Activated T-cell treated with anti-CD3 and anti-CD28 coated beads, Interleukin-2, amount 50 U/mL, for 48 hours (primary cell): ENCODE measurements at places on chromosomes 1 and 21.

- no peak for DNase-seq
These were observed 17.2 kb upstream of the PHLDA3 start for GRCh38 chr1:201486187-201486586.

GRCh38 chr1:16882986-16883385 is 12.8 kb upstream of the RNU1-2 start:
- no peak for DNase-seq

DNA sequence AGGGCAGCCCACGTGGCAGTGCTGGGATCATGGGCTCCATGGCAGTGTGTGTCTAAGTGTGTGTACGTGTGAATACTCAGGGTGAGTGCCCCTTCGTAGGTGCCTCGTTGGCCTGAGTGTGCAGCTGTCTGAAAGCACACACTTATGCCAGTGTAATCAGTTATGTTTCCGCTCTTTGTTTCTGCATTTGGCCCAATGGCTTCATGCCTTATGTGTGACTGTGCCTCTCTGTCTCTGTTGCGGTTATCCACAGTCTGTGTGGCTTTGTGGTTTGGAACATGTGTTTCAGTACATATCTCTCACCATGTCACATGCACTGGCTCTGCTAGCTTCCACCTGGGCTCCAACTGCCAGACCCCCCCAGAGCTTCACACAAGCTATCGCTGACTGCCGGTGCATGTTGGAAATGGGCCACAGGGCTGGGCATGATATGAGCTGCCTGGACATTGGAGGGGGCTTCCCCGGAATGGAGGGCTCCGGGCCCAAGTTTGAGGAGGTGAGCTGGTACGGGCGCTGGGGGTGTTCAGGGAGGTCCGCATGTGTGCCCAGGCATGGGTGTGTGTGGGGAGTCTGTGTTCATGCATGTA is 70.3 kb upstream of the TINAGL1 start:
- DNase-seq = peak; percentile 52

DNA sequence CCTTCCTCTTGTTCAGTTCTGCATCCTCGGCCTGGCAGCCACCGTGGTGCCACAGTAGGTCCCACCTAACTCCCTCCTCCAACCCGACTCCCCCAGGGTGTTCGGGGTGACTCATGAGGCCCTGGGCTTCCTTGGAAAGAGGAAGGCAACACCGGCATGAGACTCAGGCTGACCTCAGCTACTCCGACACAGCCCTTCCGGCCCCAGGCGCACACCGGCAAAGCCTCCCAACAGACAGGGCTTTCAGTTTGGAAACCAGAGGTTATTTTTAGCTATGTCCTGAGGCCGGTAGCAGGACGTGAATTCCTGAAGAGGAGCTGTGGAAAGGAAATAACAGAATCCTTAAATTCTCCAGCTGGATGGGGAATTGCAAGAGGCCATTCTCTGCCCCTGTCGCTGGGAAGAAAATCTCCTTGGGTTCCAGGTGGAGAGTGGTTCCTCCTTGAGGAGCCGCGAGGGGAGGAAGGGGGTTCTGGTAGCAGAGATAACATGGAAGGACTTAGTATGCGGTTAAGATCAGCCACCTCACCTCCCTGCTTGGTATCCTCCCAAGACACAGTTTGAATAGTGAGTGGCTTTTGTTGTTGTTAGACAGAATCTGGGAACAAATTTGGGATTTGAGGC is 24.4 kb downstream of the PLXNA2 start:
- no peak for DNase-seq

- DNase-seq = peak; percentile 46
These were observed 1.9 kb downstream of the CSMD2 start for GRCh38 chr1:34162852-34163766.

GRCh38 chr1:206923009-206923960 is 1.5 kb upstream of the FCMR start:
- peak; percentile 73 for DNase-seq

DNA sequence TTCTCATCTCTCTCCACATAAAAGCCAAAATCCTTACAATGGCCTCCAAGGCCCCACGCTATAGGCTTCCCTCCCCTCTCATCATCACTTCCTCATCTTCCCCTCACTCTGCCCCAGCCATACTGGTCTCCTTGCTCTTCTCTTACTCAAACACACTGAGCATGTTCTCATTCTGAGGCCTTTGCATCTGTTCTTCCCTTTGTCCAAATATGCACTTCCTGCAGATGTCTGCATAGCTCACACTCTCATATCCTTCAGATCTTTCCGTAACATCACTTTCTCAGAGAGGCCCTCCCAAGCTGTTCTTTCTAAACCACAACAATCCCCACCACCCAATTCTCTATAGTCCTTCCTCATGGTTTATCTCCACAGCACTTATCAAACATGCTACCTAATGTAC is 284.1 kb downstream of the HHIPL2 start:
- no peak for DNase-seq

- no peak for DNase-seq
These were observed 497.9 kb upstream of the NEGR1 start for GRCh38 chr1:72780212-72780611.

DNA sequence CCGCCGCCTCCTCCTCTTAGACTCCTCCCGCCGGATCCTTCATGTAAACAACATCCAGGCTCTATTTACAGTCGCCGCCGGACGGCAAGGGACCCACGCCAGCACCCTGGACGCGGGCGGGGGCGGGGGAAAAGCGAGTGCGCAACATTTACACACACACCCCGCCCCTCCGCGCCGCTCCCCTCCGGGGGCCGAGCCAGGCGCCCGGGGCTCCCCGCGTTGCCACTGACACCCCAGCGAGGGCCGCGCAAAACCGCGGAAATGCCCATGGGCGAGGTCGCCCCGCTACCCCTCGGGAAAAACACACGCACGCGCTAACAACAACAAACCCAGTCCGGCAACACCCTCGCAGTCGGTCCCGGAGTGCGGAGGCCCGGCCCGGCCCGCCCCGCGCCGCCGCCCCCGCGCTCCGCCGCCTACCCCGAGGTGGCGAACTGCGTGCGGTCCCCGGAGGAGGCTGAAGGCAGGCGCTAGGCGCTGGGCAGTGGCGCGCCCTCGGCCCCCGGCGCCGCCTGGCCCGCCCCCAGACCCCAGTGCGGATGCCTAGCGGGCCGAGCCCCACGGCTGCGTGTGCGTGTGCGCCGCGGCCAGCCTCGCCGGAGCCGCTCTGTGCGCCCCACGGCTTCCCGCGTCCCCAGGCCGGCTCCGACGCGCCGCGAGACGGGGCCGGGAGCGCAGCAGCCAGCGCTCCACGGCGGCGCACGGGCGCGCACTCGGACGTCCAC is 81.1 kb upstream of the AK4 start:
- DNase-seq = peak; percentile 80

- DNase-seq = no peak
These were observed 6.8 kb upstream of the CNIH3 start for GRCh38 chr1:224609333-224609732.

- DNase-seq = no peak
These were observed 13.9 kb downstream of the PLA2G2F start for GRCh38 chr1:20153000-20153418.

- no peak for DNase-seq
These were observed 83.8 kb downstream of the TMEM53 start for GRCh38 chr1:44590475-44590874.

DNA sequence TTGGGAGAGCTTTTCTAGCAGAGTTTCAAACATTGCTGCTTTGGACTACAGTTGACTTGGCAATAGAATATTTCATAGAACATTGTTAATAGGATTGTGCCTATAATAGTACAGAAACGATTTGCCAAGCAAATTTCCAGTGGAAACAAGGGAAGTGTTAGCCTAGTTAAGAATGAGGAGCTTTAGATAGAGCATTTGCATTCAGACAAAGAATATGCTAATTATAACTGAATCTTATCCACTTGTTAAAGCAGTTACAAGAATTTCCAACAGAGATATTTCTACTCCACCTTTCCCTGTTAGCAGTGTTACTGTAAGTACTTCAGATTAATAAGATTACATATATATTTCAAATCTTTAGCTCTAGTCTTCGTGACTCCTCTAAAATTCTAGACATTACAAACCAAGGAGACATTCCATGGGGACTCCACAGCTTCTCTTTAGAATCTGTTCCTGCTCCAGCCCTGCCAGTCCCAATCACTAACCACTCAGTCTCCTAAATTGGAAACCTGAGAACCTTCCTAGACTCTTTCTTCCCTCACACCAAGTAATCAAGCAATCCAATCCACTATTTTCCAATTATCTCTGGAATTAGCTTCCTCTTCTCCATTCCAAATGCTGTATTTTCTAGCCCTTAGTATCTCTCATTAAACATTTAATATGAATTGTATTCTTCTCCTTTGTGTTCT is 141.8 kb upstream of the PBX1 start:
- DNase-seq = no peak

- DNase-seq = no peak
These were observed 28.1 kb upstream of the ZYG11A start for GRCh38 chr1:52814465-52814864.

DNA sequence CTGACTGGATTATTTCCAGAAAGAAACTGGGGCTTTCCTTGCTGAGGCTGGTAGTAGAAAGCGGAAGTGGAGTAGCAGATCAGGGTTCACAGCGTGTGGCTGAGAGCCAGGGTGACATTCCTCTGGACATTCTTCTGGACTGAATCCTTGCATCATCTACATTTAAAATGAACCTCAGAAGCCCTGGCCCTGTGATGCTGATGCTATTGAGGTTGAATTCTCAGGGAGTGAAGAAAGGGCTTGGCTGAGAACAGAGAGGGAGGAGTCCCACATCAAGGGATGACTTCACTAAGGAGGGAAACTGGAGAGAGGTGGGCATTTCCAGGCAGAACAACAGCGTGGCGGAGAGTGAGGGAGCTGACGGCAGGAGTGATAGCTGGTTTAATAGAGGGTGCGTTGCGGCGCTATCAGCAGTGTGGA is 102.3 kb upstream of the LMO4 start:
- no peak for DNase-seq

DNA sequence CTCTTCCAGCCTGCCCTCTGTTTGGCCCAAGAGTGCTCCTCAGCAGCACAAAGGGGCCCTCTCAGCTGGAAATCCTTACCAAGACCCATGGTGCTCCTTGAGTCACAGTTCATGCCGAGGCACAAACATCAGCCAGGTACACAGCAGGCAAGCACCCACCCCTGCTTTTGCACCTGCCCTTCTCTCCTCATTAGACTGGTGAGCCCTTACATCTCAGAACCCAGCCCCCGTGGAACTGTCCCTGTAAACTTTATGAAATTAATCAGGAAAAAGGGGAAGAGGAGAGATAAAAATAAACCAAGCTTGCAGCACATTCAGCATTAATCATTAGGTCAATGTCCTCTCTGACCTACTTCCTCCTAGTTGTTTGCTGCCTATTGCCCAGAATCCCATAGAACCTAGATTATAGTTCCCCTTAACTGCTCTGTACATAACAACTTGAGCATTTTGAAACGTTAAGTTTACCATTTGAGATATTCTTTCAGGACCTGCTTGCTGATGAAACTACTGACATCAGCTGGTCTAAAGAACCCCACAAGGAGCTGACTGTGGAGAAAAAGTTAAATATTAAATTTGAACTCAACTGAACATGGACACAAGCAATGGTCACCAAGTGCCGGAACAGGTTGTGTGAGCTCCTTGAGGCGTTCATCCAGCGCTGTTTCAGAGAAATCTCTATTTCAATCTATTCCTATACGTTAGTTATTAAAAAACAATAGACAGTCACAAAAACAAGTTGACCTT is 738.4 kb downstream of the MATN1 start:
- DNase-seq = no peak

DNA sequence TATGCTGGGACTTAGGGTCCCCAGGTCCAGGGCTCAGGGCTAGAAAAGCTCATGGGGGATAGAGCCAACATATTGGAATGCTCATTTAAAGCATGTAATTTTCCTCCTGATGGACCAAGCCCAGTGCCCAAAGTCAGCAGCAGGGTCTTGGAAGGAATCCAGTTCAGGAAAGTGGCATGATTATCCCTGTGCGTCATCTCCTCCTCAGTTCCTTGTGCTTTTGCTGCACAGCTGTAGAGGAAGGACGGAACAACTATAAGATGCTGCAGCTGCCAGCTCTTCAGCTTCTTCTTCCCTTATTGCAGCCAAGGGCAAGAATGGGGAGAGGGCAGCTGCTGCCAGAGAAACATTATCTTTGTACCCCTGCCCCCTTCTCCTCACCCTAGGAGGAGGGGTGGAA is 58.4 kb downstream of the OVGP1 start:
- no peak for DNase-seq

DNA sequence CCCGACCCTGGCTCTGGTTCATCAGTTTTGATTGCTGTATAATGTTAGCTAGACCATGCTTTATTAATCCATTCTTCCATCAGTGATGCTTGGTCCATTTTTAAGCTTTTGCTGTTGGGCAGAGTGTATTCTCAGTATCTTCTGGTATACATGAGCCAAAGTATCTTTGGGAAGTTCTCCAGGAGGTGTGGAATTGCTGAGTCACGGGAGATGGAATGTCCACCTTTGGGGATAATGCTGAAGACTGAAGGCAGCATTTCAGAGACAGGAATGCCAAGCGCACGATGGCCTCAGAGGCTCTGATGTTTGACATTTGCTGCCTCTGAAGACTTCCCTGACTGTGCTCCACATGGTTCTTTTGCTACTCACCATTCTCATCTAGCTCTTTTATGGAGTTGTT is 266.3 kb upstream of the KAZN start:
- no peak for DNase-seq

- DNase-seq = no peak
These were observed 473.8 kb upstream of the PKN2 start for GRCh38 chr1:88210103-88210787.

DNA sequence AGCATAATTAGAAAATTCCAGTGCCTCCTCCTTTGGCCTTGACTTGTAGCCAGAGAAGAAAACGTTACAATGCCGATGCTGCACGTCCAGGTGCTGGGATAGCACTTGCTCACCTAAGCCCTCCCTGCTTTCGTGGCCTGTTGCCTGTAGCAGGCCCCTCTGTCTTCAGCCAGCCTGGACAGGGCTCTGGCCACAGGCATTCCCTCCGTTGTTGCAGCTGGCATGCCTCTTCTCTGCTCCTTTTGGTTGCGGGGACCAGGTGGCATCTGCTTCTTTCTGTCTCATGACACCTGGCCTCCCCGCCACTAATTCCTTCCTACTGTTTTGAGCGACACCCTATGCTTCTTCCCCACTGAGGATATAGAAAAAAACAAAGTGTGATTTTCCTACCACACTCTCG is 54.6 kb upstream of the MORC3 start:
- DNase-seq = no peak

DNA sequence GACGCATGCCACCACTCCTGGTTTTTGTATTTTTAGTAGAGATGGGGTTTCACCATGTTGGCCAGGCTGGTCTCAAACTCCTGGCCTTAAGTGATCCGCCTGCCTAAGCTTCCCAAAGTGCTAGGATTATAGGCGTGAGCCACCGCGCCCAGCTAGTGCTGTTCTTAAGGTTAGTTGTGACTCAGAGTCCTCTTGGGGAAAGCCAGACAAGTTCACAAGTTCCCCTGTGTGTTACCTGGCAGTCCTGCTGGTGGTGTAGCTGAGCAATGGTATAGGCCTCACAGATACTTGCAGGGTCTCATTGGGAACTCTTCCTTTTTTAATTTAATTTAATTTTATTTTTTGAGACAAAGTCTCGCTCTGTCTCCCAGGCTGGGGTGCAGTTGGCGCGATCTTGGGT is 10.6 kb downstream of the CFAP126 start:
- DNase-seq = no peak

GRCh38 chr1:229406798-229407197 is 27.1 kb downstream of the ACTA1 start:
- no peak for DNase-seq
